ENCODE measurements at places on chromosomes 6 and 20.

DNA sequence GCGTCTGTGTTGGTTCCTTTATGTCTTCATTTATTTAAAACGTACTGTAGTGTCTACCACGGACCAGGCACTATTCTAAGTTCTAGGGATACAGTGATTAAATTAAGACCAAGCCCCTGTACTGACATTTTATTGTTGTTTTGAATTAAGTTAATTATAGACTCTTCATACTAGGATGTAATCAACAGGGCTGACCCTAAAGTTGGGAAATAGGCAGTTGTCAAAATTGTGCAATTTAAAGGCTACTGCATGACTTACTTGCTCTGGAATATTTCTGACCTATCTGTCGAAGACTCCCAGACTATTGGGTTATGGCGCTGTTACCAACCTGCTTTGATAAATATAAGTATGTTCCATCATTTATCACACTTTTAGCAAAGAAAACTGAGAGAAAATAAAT, 6.7 kb downstream of the MYO6 start:
- no peak for DNase-seq

DNA sequence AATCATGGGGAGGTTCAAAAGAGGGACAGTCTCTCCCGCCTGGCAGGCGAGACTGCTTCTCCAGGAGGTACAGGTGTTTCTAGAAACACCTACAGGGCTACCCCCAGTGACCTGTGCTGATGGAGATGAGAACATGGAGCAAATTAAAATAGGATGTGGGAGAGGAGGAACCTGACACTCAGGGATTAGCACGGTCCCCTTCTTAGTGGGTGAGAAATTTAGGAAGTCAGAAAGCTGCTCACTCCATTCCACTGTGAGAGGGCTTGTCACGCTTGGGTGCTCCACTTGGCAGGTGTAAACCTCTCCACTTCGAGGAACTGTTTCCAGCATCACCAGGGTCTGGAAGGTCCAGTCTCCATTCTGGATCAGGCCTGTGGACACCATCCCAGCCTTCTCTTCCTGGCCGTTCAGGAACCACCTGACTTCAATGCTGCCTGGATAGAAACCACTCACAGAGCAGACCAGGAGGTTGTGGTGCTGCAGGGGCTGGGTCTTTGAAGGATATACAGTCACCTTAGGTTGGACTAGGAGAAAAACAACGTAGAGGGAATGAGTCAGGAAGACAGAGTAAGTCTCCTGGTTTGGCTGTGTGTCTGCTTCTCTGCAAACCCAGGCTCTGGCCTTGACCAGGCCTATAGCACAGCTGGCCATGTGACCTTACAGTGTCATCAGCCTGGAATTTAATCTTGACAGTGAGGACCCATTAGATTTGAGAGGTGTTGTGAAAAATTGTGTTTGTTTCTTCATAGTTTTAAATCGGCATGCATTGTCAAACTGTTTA, 8.1 kb downstream of the HLA-DRB1 start:
- no peak for DNase-seq

DNA sequence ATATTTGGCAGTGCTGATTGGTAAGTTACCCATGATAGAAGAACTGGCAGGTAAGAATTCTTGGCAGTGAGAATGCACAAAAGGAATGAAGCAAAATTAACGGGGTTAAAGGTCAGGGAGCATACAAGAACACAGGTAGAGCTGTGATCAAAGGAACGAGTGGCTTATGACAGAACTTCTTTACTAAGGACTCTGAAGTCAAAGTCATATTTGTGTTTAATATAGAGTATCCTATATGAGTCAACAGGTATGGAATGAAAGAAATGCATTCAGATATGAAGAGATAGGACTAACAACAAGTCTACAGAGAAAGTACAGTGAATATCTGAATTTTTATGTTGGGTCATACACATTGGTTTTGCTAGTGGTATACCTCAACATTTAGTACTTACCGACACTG, 209.0 kb upstream of the CITED2 start:
- no peak for DNase-seq

DNA sequence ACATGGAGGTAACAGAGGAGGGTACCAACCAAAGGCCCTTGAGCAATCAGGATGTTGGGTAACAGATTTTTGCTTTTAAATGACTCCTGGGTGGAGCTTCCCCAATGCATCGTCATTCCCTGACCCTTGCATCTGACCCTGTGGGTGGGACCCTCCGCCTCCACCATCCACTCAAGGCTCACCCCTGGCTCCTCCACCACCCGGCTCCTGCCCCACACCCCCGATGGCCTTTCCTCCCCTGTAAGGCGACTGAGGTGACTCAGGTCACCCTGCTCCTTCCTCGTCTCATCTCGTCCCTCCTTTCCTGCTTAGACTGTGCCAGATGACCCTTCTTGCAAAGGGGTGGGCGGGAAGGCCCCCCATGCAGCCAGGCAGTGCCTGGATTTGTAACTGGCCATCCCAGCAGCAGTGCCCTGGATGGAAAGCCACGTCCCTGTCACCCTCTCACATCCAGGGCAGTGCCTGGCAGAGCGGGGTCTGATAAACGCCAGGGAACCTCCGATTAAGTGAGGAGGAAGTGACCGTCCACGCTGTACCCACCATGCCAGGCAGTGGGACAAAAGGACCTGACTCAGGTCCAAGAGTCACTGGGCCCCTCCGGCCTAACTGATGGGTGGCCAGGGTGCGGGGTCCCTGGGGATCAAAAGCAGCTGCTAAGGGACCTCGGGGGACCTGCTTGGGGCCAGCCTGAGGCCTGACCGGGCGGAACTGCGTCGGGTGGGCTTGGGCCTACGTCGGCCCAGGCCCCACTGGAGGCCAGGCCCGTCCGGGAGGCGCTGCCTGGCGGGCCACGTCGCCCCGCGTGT, 624 bp upstream of the NPEPL1 start:
- no peak for DNase-seq

GRCh38 chr20:10619427-10619826, 54.4 kb downstream of the JAG1 start:
- DNase-seq, result no peak

DNA sequence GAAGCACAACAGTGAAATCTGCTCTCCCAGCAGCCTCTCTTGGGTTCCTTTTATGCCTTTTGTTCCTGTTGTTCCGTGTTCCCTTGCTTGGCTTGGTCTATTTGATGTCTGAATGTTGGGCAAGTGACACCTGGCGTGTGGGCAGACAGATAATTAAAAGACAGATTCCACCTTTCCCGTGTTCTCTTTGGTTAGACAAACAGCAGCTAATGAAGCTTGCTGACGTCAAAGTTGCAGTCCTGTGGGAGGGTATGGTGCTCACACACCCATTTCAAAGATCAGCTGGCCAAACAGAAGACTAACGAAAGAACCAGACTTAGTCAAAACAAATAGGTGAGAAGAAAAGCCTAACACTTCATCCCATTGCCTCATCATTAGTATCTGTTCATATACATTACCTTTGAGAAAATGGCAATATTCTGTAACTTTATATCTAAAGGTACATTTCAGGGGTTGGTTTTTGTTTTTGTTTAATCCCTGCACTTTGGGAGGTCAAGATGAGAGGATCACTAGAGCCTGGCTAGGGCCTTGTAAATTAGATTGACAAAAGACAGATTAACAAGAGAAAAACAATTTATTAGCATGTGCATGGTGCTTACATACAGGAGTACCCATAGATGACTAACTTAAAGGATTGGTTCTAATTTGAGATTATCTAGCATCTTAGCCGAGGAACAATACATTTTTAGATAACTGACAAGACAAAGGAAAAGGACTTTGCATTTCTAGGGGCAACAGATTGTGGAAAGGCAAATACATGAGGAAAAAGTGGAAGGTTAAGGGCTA, 48.9 kb upstream of the TNFRSF21 start:
- DNase-seq, result no peak

- DNase-seq, result peak; percentile 50
These were observed 1.2 kb downstream of the TAB2 start for GRCh38 chr6:149318581-149319286.

DNA sequence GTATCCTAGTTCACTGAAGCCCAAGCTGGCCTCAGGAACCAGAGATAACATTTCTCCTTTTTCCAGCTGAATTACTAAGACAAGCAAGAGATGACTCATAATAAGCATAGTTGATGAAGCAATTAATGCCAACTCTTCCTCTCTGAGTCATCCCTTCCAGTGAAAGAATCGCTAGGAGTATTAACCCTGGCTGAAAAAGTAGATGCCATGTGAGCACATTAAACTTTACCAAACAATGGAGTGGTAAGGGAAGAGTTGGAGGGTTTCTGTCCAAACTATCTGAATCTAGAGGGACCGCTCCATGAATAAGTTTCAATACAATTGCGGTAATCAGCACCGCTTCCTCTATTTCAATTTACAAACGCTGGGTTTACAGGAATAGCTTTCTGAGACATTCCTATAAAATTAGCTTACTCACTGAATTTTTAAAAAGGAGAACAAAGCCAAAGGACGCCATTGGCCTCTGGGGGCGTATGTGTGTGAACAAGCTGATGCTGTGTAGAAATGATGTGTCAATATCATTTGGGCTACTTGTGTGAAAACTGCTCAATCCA, 48.3 kb downstream of the ATXN1 start:
- DNase-seq, result no peak

- DNase-seq, result no peak
These were observed 5.1 kb downstream of the SPINT3 start for GRCh38 chr20:45510242-45510862.

- no peak for DNase-seq
These were observed 357 bp downstream of the PCSK2 start for GRCh38 chr20:17227219-17227575.

DNA sequence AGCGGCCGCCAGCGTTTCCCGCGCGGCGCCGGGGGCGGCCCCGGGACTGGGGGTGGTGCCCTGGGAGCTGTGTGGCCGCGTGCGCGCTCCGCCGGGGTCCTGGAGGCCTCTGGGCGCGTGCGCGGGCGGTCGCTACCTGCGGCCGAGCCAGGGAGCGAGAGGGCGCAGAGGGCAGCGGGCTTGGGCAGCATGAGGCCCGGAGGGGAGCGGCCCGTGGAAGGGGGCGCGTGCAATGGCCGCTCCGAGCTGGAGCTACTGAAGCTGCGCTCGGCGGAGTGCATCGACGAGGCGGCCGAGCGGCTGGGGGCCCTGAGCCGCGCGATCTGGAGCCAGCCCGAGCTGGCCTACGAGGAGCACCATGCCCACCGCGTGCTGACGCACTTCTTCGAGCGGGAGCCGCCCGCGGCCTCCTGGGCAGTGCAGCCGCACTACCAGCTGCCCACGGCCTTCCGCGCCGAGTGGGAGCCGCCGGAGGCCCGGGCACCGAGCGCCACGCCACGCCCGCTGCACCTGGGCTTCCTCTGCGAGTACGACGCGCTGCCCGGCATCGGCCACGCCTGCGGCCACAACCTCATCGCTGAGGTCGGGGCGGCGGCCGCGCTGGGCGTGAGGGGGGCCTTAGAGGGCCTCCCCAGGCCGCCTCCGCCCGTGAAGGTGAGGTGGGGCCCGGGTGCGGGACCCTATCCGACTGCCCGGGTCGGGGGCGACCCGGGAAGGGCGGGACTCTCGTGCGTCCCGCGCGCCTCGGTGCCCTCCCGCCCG, at the start of gene PM20D2:
Gene PM20D2 (plus strand): TSS at position 100 of the 762 bp plus-strand sequence. CDS start 90 bp downstream, at position 190.
- peak; percentile 60 for DNase-seq

DNA sequence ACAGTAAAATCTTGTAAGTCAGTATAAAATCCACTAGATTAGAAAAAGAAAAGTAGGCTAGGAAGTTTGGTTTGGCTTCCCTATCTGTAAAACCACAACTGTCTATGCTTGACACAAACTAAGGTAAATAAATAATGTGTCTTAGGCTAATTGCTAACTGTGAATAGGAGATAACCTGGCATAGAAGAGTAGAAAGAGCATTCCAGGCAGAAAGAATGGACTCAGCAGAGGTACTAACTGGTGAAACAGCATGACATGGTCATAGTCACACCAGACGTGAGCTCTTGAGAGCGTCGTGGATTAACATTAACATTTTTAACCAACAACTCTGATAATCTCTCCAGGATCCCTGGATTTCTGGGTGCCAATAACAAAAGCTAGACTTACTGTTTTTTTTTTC, 8.7 kb upstream of the WTAP start:
- no peak for DNase-seq

- no peak for DNase-seq
These were observed 173.6 kb upstream of the CNR1 start for GRCh38 chr6:88339761-88340160.

- no peak for DNase-seq
These were observed 152.3 kb downstream of the ZDHHC14 start for GRCh38 chr6:157533048-157533871.

DNA sequence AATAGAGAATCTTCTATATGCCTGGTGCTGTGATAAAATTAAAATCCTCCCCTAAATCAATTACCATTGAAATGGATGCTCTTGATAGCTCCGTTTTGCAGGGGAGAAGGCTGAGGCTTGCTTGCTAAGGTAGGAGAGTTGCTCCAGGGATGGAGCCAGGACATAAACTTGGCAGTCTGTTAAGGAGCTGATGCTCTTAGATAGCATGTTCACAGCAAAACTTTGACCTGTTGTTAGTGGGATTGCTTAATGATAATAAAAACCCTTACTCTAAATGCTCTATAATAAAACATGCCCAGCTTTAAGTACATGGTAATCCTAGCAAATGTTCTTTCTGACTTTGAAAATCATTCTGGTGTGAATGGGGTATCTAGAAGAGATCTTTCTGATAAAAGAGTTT, 228.4 kb upstream of the JAG1 start:
- no peak for DNase-seq

DNA sequence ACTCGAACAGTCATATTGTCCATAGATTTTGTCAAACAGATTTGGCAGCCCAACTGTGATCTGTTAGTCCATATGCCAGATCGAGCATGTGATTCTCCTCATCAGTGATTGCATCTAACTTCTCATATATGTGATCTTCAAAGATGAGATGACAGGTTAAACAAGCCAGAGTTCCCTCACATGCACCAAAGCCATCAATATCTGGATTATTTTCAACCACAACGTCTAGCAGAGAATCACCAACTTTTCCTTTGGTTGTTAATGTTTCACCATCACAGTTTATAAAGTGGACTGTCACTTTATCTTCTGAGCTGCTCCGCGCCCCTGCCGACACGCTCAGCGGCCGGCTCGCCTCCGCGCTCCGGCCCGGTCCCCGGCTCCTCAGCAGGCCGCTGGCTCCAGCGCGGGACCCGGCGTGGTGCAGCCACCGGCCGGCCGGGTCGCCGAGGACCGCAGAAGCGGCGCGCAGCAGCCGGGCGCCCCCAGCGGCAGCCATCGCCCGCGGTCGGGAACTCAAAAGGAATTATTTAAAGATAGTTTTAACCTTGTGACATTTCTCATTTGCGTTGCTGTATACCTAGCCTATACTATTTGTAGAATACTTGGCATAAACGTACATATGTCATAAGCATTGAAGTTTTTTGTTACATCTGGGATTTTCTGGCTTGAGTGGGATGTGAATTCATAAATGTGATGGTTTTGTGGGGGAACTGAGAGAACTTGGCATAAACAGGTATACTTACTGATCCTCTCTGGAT, 40.1 kb upstream of the DYNLRB1 start:
- peak; percentile 28 for DNase-seq

- no peak for DNase-seq
These were observed 25.8 kb downstream of the MAP7 start for GRCh38 chr6:136524339-136524935.
